ENCODE measurements at places on chromosomes 2 and 18.
A peak's percentile ranks its signal among the peaks of the same experiment; 100 is the strongest.

DNA sequence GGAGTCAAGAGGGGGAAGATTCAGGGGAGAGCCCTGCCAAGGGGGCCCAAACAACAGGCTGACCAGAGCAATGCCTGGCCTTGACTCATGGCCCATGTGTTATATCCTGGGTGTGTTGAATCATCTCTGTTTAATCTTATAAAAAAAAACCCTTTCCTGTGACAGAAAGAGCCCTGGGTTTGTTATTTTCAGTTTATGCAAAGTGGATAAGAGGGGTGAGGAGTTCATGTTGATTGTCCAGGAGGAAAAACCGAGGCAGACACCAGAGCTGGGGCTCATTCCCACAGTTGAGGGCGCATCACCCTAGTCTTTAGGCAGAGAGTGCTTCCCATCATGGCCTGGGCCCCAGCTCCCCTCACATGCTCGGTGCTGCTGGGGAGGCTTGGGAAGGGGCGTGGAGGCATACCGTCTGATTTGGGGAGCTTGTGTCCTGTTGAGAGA lies 30.9 kb upstream of the IL37 start:
- DNase-seq = peak; percentile 28

DNA sequence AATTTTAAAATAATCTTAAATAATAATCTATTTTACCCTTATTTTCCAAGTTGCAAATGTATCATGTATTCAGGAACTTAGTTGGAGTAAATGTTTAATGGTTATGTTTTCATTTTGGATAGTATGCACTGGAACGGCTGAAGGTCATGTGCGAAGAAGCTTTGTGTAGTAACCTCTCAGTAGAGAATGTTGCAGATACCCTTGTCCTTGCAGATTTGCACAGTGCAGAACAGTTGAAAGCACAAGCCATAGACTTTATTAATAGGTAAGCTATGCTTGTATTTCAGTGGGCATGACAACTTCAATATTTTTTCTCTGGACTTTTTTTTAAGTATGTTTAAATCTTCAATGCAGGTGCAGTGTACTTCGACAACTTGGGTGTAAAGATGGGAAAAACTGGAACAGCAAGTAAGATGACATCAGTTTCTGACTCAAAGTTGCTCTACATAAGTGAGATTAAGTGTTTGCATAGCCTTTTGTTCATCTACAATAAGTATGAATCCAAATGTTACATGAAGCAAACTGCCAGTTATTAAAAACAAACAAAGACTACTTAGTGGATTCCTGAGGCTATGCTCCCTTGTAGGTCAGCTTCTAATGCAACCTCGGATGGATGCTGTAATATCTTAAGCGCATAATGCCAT lies 63.1 kb downstream of the SPOPL start:
- DNase-seq = no peak

- DNase-seq = no peak
These were observed 42.0 kb downstream of the STEAP3 start for GRCh38 chr2:119265693-119266066.

DNA sequence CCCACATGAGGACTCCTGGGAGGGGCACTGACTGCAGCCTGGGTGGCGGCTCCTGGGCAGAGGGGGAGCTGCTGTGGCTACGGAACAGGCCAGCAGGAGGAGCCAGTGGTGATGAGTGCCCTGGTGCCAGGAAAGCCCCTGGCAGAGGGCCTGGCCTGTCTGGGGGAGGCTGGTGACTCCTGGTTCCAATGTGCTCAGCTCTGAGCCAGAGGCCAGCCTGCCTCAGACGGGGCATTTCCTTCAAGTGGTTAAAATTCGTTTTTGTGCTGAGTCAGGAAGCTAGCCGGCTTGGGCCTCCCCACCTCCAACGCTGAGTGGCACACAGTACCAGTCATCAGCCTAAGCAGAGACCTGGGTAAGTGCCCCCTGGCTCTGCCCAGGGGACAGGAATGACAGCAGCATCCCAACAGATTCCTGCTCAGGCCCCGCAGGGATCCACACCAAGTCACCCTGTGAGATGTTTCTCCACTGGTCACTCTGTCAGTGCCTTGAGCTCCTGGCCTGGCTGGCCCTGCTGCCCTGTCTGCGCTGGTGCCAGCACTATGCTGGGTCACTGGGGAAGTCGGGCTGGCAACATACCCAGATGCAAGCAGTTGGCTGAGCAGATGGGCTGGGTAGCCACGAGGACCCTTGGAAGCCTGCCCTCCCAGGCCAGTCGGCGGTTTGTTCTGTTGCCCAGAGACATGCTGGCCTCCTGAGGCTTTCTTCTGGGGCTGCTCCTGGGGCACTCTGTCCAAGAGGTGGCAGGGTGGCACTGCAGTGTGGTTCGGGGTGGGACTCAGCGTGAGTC lies 7.1 kb upstream of the KLF11 start:
- DNase-seq = peak; percentile 23

DNA sequence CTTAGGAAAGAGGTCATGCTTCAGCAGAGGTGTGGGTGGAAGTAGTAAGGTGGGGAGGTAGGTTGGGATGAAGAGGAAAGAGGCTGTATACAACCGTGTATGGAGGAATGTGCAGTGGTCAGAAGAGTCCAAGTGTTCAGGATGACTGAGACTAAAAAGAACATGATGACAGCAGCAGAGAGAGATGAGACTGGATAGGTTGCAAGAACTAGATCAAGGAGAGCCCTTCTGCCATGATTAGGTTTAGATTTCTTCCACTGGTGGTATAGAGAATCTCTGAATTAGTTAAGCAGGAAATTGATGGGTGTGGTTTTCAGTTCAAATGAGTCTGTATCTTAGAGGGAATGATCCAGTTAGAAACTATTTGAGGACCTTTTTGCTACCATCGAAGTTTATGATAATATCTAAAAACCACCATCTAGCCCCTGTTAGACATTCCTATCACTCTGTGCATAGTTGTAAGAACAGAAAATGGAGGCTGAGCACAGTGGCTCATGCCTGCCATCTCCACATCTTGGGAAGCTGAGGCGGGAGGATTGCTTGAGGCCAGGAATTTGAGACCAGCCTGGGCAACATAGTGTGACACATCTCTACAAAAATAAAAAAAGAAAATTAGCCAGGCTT lies 221.0 kb downstream of the LTBP1 start:
- no peak for DNase-seq

DNA sequence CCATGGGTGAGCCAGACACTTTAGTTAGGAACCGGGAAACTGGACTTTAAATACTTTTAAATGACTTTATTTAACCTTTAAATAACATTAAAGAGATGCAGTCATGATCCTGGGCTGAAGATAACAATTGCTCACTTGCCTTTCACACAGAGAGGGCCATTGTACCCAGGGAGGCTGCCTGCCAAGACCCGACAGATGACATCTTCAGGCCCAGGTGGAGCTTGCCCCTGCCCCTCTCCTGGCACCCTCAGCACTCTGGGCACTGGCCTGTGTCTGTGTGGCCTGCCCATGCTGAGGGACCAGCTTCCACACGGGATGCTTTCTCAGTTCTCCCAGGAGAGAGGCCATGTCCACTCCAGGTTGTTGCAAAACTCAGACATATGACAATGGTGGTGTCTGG lies 216.4 kb upstream of the MYT1L start:
- no peak for DNase-seq

All from AG09309 (cell line).